Activated T-cell treated with anti-CD3 and anti-CD28 coated beads, Interleukin-2, amount 50 U/mL, for 4 hours (primary cell): ENCODE measurements at places on chromosomes 4 and X. TPM values are rescaled to one million over a fixed set of nuclear protein-coding genes. Genes with fewer than 3 reads are reported as not detected.

GRCh38 chr4:181578911-181579310 is 664.3 kb upstream of the TENM3 start:
- DNase-seq: no peak

Gene STATH
- not detected for total RNA-seq

DNA sequence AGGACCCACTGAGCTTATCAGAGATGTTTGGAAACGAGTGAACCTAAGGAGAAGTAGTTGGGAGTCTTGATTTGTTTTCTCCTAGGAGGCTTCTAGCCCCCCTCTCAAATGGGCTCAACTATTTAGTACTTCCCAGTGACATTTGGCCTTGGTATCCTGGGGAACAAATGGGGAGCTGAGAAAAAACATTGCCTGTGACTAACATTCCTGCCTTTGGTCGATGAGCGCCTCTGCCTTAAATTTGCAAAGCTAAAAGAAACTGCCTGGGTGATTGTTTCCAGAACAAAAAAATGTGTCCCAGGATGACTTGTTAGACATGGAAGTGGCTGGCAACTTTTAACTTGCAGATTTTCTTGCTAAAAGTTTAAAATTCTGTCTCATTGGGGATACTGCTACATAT is 58.8 kb upstream of the IGFBP7 start:
- no peak for DNase-seq

DNA sequence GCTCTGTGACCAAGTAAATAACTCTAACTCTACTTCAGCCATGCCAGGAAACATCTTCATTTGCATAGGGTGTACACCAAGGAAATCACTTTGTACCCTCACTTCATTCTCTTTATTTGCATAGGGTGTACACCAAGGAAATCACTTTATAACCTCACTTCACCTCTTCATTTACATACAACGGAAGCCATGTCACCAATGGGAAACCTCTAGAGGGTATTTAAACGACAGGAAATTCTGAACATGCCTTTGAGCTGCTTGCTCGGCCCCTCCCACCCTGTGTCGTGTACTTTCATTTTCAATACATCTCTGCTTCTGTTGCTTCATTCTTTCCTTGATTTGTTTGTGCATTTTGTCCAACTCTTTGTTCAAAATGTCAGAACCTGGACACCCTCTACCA is 848.1 kb upstream of the FRG1 start:
- no peak for DNase-seq

Gene KIAA0232
- total RNA-seq: 18.9 TPM
